Lung (tissue), 17 donors: ENCODE measurements at places on chromosomes 16 and 17. TPM values are rescaled to one million over a fixed set of nuclear protein-coding genes. Genes with fewer than 3 reads are reported as not detected.

Gene SPATA32
- polyA plus RNA-seq, result 0.08 TPM

Gene NPIPB5
- polyA plus RNA-seq, result 101 TPM

- H3K4me1 ChIP-seq, result no peaks in the 10 kb centered on the region
- no peak overlapping the region for H3K4me3 ChIP-seq
- DNase-seq, result no peak
- no peaks in the 10 kb centered on the region for H3K27me3 ChIP-seq
- peak overlapping the region; percentile 53 for H3K27ac ChIP-seq
- H3K36me3 ChIP-seq, result no peaks in the 10 kb centered on the region
Observed at GRCh38 chr16:9061358-9061813, 30.1 kb upstream of the HAPSTR1 start.

- no peaks in the 10 kb centered on the region for H3K27me3 ChIP-seq
- no peaks in the 10 kb centered on the region for H3K36me3 ChIP-seq
- H3K4me1 ChIP-seq, result no peaks in the 10 kb centered on the region
- no peak for DNase-seq
- H3K27ac ChIP-seq, result no peak overlapping the region
- no peak overlapping the region for H3K4me3 ChIP-seq
Observed at GRCh38 chr17:57582881-57583756, 162.0 kb downstream of the CCDC182 start.

DNA sequence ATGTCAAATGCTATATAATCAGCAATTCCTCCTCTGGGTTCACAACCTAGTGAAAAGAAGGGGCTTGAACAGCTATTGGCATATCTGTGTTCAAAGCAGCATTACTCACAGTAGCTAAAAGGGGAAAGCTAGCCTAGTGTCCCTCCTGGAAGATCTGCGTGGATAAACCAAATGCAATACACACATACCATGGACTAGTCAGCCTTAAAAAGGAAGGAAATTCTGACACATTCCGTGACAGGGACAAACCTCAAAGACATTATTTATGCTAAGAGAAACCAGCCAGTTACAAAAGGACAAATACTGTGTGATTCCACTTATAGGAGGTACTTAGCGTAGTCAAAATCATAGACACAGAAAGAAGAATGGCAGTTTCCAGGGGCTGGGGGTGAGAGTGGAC lies 90.1 kb downstream of the XYLT1 start:
- no peaks in the 10 kb centered on the region for H3K27me3 ChIP-seq
- DNase-seq, result no peak
- H3K27ac ChIP-seq, result peak overlapping the region; percentile 14
- H3K4me3 ChIP-seq, result no peak overlapping the region

DNA sequence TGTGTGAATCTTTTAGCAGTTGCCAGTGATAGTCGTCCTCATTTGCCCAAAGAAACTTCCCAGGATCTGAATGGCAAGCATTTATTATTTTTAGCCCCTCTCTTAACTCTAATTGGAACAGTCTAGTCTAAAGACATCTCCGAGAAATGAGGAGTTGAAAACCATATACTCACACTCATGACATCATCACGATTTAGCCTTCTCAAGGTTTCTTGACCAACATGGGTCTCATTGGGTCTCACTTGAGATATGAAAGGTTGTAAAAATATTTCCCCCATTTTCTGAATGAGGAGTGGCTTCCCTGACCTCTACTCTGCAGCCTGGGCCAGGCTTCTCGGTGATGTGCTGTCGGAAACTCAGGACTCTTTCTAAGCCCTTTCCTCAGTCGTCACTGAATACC lies 37.1 kb upstream of the CACNG1 start:
- H3K4me1 ChIP-seq, result no peaks in the 10 kb centered on the region
- no peaks in the 10 kb centered on the region for H3K36me3 ChIP-seq
- no peaks in the 10 kb centered on the region for H3K27me3 ChIP-seq
- DNase-seq, result no peak
